ENCODE measurements at places on chromosomes 7 and 10. TPM values are rescaled to one million over a fixed set of nuclear protein-coding genes. Genes with fewer than 3 reads are reported as not detected.
A peak's percentile ranks its signal among the peaks of the same experiment; 100 is the strongest.

DNA sequence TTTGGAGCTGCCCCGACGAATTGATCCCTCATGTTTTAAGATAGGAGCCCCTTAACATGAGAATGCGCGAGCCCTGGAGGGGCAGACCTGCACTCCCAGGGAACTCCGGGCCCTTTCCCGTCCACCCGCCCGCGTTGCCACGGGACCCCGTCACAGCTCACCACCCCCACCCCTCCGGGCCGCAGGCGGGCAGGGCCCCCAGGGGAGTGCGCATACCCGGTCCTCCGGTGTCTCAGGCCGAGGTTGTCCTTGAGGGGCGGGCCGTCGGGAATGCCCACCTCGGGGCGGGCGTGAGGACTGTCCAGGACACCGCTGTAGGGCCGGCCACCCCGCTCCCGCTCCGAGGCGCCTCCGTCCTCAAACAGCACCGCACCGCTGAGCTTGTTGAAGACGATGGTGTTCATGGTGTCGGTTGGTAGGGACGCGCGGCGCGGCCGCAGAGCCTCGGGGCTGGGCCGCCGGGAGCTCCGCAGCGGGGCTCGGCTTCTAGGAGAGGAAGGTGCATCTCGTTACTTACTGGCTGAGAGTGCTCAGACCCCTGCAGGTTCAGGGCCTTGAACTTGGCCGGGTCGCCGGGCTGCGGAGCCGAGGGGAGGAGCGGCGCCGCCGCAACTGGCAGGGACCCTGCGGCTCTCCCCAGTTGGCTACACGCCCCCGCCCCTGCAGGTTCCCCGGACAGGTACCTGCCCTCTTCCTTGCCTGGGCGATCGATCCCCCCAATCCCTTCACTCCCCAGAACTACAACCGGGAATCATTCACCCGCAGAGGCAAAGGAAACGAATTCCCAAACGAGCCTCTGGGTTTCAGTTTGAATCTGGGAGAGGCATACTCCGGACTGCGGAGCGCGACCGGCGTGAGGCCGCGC, 2.4 kb downstream of the MKX start:
- peak; percentile 40 for DNase-seq

The CLRN3 gene
- polyA plus RNA-seq = 0.15 TPM

DNA sequence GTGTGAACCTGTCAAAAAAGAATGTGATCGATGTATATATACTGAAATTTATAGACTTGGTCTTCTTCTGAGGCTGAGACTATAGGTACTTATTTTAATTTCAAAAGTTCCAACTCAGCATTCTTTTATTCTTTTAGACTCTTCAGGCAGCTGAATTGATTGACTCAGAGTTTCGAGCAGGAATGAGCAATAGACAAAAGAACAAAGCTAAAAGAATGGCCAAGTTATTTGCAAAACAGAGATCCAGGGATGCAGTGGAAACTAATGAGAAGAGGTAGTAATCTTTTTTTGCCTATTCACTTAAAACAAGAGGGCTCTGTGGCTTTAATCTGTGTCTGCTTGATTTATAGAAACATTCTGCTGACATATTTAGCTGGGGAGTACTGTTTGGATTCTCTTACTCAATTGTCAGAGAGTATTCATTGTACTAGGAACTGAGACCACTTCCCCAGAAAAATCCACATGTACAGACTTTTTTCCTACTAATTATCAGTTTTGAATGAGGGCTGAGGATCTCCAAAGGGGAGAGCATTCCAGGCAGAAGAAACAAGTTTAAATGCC, 30.1 kb downstream of the BTAF1 start:
- no peak for DNase-seq

The GOLGA7B gene
- 0.10 TPM for polyA plus RNA-seq

DNA sequence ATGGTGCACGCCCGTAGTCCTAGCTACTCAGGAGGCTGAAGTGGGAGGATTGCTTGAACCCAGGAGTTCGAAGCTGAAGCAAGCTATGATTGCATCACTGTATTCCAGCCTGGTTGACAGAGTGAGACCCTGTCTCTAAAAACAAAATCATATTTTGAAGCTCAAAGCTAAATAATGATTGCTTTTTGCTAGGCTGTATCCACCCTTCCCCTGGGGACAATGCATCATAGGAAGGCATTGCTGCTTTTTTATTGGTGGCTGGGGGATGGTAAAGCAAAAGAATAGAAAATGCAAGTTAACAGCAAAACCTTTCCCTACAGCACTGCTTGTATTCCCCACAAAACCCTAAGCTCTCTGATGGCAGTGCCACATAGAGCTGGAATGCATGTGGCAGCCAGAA, 107.5 kb upstream of the WAC start:
- peak; percentile 66 for DNase-seq

GRCh38 chr10:97842656-97843280, 6.9 kb upstream of the GOLGA7B start:
- no peak for DNase-seq

DNA sequence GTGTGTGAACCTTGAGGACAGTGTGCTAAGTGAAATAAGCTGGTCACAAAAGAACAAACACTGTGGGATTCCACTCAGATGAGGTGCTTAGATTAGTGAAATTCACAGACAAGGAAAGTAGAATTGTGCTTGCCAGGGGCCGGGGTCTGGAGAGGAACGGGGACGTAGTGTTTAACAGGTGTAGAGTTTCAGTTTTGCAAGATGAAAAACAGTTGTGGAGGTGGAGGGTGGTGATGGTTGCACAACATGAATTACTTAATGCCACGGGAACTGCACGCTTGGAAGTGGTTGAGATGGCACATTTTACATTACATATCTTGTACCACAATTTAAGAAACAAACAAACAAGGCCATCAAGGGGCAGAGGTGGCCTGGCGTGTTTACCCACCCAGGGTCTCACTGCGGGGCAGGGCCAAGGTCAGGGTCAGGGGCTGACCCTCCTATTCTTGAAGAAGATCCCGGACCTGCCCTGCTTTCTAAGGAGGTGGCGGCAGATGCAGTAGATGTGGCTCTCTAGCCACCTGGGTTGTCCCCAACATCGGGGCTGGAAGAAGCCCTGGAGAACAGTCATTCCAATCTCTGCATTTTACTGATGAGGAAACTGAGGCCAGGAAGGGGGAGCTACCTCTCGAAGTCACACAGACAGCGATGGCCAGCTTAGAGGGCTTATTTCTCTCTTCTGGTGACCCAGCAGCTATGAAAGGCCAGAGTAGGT, 91.5 kb upstream of the LRRC4 start:
- no peak for DNase-seq

The RPEL1 gene
- not detected for polyA plus RNA-seq

DNA sequence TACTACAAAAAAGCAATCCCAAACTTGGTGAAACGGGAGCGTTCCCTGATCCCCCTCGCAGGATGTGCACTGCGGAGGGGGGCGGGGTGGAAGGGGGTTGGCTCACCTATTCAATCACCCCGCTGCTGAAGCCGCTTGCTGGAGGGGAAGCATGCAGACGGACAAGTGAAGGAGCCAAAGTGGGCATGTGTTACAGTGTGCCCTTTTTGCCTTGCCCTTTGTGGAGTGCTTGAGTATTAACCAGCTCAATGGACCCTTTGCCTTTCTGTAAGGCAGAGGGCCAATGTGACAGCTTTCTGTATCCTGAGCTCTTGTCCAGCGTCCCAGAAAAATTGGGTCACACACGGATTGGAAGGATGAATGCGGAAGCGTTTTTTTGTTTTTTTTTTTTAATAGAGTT, 348.9 kb upstream of the NPSR1 start:
- DNase-seq = no peak

The H2BK1 gene
- polyA plus RNA-seq = not detected

The NPC1L1 gene
- 0.04 TPM for polyA plus RNA-seq

- DNase-seq = peak; percentile 74
These were observed 78.7 kb upstream of the C1GALT1 start for GRCh38 chr7:7103343-7104313.

DNA sequence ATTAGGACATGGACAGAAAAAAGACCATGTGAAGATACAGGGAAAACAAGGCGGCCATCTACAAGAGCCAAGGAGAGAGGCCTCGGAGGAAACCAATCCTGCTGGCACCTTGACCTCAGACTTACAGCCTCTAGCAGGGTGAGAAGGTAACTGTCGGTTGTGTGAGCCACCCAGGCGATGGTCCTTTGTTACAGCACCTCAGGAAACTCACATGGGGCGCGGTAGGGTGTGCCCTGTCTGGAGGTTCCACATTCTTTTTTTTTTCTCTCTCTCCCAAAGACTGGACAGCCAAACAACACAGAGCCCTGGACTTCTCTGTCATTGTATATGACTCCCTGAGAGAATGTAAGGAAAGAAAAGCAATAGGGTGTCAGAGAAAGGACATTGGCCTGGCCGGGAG, 163.2 kb downstream of the KCNMA1 start:
- no peak for DNase-seq

Measured in muscle of leg (tissue), 16 donors.